EL (cell line): ENCODE measurements at places on chromosomes 3 and 15.

- no peak for DNase-seq
Measured at GRCh38 chr3:64133987-64134386, 91.3 kb downstream of the PRICKLE2 start.

DNA sequence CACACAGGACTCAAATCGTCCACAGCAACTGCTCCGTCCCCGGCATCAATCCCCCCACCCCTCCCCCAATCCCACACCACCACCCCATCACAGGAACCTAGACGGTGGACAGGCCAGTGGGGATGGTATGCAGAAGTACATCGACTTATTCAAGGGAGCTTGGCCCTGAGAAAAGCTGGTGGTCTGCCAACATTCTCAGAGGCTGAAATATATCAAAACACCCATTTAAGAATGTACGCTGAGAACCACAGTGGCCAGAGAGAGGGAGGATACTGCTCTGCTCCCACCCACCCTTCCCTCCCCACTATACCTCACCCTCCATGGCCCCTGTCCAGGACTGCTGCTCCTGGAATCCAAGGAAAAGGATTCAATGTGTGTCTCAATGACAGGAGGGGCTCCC, 12.4 kb upstream of the USP3 start:
- peak; percentile 51 for DNase-seq

- DNase-seq, result no peak
Measured at GRCh38 chr3:8286086-8286485, 215.5 kb upstream of the LMCD1 start.

GRCh38 chr3:116579840-116580239, 129.7 kb upstream of the TUSC7 start:
- DNase-seq, result no peak

DNA sequence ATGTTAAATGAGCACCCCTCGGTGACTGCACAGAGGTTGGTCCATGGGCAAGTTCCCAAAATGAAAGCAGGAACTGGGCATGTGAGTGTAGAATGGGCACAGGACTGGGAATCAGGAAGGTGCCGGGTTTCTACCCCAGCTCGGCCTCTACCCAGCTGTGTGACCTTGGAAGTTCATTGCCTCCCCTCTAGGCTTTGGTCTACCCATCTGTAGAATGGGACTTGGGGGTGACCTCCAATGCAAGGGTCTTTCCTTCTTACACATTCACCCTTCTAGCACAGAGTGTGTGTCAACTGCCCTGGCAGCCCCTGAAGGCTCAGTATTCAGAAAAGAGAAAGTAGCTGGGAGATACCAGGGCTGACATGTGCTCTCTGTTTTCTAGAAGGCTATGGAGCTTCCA, 72.3 kb upstream of the PIAS1 start:
- DNase-seq, result no peak

- DNase-seq, result no peak
Measured at GRCh38 chr3:14741510-14741909, 66.6 kb downstream of the C3orf20 start.

- DNase-seq, result peak; percentile 33
Measured at GRCh38 chr3:126305427-126305826, 51.8 kb downstream of the KLF15 start.

GRCh38 chr15:78438619-78439285, 736 bp downstream of the IREB2 start:
- DNase-seq, result peak; percentile 41

GRCh38 chr15:31260646-31261265, 65.9 kb upstream of the KLF13 start:
- no peak for DNase-seq

DNA sequence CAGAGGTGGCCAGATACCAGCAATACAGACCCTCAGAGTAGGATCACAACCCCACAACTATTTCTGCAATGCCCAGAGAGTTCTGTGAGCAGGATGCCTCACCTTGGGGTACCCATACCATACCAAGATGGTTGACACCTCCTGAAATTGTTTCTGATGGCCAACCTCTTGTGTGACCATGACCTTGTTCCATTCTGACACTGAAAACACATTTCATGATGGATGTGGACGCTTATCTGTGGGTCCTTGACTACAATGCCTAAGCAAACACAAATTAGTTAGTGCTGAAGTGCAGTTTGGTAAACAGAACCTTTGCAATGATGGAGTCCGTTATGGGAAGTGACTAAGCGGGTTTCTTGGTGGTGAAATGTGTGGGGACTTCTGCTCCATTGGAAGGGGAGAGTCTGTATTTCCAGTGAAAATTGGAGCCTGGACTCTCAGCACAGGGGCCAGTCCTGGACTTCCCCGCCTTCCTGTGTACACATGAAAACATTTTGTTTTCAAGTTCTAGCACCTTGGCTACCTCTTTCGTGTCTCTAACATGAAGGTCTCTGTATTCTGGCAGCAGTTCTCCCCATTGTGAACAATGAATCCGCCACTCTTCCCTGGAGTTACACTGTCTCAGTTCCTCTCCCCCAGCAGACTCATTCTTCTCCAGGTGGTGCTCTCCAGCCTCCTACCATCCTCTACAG, 106.2 kb downstream of the XXYLT1 start:
- no peak for DNase-seq

GRCh38 chr15:55829826-55830225, 86.9 kb upstream of the PRTG start:
- no peak for DNase-seq

GRCh38 chr15:65777053-65777452, 15.0 kb downstream of the DENND4A start:
- DNase-seq, result no peak

DNA sequence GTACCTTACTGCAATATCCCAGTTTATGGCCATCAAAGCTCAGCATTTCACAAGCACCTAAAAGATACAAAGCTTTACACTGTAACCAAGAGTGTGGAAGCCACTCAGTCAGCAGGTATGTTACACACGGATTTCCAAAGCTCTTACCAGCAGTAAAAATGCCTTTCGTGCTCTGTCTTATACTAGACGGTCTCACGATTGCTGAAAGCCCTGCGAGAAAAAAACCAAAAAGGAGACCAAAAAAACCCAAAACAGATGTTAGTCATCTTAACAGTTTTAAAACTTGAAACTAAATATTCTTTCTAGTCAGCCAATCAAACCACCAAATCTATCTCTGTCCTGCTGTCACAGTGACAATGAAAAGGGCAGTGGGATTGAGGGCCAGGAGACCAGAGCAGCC, 39.0 kb downstream of the TAMM41 start:
- no peak for DNase-seq
